ENCODE measurements at places on chromosomes 13 and 19.

GRCh38 chr13:39821977-39822376 lies 166.5 kb downstream of the COG6 start:
- no peak for DNase-seq

- DNase-seq, result no peak
Observed at GRCh38 chr13:107976628-107977027, 238.7 kb downstream of the LIG4 start.

DNA sequence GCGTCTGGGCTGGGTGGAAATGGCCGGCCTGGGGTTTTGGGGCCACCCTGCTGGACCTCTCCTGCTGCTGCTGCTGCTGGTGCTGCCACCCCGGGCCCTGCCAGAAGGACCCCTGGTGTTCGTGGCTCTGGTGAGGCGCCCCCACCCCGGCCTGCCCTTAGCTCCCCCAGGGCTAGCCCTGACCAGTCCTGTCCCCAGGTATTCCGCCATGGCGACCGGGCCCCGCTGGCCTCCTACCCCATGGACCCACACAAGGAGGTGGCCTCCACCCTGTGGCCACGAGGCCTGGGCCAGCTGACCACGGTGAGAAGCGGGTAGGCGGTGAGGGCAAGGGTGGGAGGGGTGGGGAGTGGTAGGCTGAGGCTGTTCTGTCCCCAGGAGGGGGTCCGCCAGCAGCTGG lies at the start of gene ACP4:
TSS of gene ACP4 (plus strand) at position 20 of the 400 bp plus-strand sequence. CDS start at position 20, 0 bp downstream.
- no peak for DNase-seq

GRCh38 chr19:3270902-3271301 lies 46.4 kb downstream of the CELF5 start:
- peak; percentile 66 for DNase-seq

GRCh38 chr13:97429681-97430081 lies 4.3 kb upstream of the RAP2A start:
- no peak for DNase-seq

DNA sequence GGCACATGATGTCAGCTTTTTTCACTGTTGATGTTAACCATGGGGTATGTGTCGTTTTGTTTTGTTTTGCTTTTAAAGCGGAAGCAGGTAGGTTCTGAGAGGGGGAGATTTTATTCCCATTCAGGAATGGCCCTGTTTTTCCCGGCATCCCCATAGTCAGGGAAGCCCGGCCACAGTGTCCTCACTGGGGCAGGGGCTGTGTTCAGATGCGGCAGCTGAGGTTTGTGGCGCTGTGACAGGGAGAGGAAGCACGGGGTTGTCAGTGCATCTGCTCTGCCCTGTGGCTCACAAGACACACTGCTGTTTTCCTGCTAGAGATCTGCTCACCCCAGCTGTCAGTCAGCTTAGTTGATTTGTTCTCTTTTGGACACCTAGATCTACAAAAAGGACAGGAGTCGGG lies 27.6 kb downstream of the ANKRD27 start:
- DNase-seq, result peak; percentile 36

GRCh38 chr19:43455321-43456113 lies 9.9 kb downstream of the LYPD3 start:
- no peak for DNase-seq

- DNase-seq, result peak; percentile 72
Observed at GRCh38 chr13:36030670-36031331, 100.4 kb downstream of the DCLK1 start.

GRCh38 chr13:114311387-114311786 lies 2.9 kb upstream of the CHAMP1 start:
- no peak for DNase-seq

- DNase-seq, result no peak
Observed at GRCh38 chr19:44660081-44660480, 11.2 kb upstream of the CEACAM19 start.

- DNase-seq, result no peak
Observed at GRCh38 chr13:50794226-50794625, 49.3 kb downstream of the DLEU7 start.

- peak; percentile 72 for DNase-seq
Observed at GRCh38 chr19:42254089-42254849, 659 bp downstream of the ERF start.

DNA sequence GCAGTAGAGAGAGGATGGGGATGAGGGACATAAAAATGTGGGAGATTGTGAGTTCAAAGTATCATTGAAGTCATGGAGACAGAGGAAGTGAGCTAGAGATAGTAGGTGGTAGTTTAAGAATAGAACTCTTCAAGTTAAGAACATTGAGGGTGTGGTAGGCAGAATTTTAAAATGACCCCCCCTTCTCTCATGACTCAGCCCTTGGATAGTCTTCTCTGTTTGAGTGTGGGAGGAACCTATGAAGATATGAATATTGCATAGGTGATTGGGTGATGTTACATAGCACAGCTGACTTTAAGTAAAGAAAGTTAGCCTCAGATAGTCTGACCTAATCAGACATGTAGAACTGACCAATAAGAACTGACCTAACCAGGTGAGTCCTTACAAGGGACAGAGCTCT lies 418.6 kb downstream of the FOXO1 start:
- DNase-seq, result no peak

GRCh38 chr19:18205200-18205892 lies 1.5 kb upstream of the RAB3A start:
- DNase-seq, result peak; percentile 58

DNA sequence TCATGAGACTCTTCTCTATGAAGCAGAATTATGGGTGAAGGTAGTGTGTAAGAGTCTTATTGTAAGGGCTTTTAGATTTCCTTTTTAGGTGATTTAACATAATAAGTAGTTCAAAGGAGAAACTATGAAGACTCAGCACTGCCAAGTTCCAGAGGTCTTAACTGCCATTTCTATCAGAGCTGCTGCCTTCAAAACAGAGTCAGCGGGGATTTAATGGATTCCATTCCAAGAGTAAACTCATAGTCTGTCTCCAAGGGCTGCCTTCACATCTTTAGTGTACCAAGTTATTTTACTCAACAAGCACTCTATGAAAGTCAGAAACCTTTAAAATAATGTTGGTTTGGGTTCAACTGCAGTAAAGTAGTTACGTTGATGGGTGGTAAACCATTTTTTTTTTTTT lies 289.6 kb upstream of the HTR2A start:
- DNase-seq, result no peak

- DNase-seq, result no peak
Observed at GRCh38 chr13:60990032-60990733, 425.5 kb downstream of the PCDH20 start.

GRCh38 chr13:108342369-108343289 lies 73.1 kb downstream of the TNFSF13B start:
- no peak for DNase-seq

DNA sequence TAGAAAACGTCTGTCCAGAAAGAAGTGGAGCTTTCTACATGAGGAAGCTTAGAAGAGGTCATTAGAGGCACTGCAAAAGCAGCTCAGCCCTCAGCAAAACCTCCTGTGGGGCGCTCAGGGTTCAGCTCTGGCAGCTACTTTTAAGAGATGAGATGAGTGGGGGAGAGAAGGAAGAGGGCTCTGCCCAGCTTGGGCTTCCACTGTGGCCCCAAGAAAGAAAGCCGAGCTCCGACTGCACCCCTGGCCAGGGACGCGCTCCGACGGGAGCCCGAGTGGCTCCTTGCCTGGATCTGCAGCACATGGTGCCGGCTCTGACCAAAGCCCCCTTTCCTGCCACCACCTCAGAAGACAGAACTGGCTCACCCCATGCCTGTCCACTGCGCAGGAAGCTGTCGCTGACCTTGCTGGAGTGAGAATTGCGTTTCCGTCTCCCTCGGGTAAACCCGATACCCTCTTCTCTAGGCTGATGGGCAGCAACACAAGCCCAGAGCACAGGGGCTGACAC lies 36.4 kb downstream of the NAXD start:
- DNase-seq, result no peak

DNA sequence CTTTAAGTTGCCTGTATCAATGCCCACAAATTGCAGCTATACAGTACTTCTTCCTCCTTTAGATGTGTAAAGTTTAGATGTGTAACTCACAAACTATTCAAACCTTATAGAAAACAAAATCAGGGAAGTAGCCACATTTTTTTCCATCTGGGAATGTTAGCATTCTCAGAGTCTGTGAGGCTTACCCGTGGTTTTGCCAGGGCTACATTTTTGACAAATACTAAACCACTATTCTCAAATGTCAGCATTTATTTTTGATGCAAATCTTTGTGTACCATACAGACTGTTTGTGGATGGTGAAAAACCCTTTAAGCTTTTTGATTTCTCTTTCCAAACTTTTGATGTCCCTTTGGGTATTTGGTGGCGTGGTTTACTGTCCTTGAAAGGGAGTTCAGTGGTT lies 216.4 kb downstream of the POSTN start:
- DNase-seq, result no peak

DNA sequence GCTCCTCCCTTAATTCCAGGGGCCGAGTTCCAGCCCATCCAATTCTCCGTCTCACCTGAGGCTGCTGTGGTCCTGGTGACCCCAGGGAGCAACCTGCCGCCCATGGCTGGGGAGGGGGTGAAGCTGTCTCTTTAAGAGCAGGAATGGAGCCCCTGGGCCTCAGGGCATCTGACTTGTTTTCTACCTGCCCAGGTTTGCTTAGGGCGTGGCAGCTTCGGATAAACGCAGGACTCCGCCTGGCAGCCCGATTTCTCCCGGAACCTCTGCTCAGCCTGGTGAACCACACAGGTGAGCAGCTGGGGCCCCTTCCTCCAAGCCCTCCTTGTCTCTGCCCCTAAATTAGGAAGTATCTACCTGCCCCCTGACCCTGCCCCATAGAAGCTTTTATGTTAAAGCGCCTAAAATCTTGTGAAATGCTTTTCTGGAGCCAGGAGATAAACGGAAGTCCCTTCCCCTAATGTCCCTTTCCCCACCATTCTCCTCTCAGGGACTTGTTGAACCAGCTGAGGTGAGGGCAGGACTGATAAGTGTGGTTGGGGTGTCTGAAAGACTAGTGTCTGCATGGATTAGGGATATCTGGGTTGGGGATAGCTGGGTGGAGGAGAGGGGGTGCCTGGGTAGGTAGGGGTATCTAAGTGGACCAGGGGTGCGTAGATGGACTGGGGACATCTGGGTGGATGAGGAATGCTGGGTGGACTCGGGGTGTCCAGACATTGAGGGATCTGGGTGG lies 614 bp downstream of the FXYD3 start:
- DNase-seq, result no peak

DNA sequence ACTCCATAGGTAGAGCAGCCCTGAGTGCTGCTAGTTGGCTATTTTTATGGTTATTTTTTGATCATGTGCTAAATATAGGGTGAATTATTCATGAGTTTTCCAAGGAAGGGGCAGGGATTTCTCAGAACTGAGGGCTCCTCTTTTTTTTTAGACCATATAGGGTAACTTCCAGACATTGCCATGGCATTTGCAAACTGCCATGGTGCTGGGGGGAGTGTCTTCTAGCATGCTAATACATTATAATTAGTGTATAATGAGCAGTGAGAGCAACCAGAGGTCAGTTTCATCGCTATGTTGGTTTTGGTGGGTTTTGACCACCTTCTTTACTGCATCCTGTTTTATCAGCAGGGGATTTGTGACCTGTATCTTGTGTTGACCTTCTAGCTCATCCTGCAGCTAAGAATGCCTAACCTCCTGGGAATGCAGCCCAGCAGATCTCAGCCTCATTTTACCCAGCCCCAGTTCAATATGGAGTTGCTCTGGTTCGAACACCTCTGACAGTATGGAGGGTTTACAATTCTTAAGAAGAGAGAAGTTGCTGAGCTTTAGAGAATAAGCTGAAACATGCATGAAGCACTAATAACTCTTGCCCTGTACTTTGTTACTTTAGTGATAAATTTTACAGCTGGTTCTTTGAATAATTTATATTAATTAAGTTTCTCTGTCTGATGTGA lies 31.7 kb downstream of the CEACAM1 start:
- no peak for DNase-seq

- no peak for DNase-seq
Observed at GRCh38 chr19:3302755-3303154, 63.6 kb upstream of the NFIC start.

- peak; percentile 92 for DNase-seq
Observed at GRCh38 chr13:90800082-90800746, 547.3 kb upstream of the MIR17HG start.

GRCh38 chr19:2962018-2962670 lies 15.2 kb upstream of the TLE6 start:
- DNase-seq, result peak; percentile 74

DNA sequence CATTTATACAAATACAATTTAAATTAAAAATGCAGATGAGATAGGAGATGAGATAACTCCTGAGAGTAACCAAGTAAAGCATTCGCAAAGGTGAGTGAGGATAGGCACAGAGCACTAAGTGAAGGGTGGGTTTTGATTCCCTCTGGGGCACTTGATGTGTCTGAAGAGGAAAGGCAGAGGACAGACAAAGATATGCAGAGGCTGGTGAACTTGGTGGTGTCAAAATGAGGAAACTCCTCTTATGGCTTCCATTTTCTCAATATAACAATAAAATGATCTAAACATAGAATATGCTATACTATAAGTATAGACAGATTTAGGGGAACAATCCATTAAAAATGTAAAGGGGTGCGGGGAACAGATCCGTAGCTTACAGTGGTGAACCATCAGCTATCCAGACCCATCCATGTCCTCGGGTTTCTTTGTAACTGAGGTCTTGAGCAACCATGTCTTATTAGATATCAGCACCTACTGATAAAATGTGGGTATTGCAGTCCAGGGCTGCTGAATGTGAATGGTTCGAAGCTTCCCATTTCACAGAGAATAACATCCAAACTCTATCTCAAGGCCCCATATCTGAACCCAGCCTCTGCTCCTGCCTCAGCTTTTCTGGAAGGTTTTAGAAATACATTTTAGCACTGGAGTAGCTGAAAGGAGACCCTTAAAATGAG lies 73.9 kb upstream of the SLC10A2 start:
- DNase-seq, result peak; percentile 10

DNA sequence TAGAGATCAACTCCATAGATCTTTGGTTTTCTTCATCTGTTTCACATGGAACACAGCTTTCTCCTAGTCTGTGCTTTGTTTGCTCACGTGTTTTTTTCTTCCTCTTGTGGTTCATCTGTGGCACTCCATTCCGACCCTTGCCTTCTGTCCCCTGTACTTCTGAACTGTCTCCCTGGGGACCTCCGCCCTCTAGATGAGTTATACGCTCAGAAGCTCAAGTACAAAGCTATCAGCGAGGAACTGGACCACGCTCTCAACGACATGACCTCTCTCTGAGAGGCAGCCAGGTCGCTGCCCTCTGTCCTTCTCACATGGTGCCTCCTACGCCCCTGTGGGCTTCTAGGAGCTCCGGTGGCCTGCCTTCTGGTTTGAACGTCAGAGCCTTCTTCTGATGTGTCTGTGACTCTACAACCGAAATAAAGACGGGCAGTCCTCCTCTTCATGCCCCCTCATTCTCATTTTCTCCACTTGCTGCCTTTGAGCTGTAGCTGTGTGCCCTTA lies 16.6 kb upstream of the RAB8A start:
- no peak for DNase-seq

DNA sequence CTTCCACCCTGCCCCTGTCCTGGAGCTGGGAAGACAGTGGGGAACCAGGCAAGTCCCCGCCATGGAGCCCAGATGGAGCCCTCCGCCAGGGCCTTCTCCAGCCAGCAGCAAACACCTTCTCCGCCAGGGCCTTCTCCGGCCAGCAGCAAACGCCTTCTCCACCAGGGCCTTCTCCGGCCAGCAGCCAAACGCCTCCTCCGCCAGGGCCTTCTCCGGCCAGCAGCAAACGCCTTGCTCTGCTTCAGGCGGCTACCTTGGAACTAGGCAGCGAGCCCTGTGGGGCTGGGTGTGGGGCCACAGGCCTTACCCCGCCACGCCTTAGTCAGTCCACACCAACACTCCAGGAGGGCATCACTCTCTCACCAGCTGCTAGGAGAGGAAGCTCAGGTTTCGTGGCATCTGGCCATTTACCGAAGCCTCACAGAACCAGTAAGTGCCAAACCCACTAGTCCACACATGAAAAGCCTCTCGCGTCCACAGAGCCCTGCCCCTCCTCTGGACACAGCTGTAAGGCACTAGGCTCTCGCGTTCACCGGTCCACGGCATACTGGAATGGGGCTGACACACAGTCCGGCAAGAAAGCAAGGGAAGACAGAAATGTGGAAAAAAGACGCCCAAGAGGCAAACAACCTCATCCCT lies 41.0 kb downstream of the MLLT1 start:
- DNase-seq, result peak; percentile 14

Measured in BE2C (cell line).